Hindlimb muscle (tissue), 1 donor: ENCODE measurements at places on chromosomes 5 and 9. TPM values are rescaled to one million over a fixed set of nuclear protein-coding genes. Genes with fewer than 3 reads are reported as not detected.
A peak's percentile ranks its signal among the peaks of the same experiment; 100 is the strongest.

STK32A gene
- polyA plus RNA-seq, result 0.49 TPM

ENHO gene
- 4.3 TPM for polyA plus RNA-seq

PITX1 gene
- polyA plus RNA-seq, result 4.6 TPM

DNA sequence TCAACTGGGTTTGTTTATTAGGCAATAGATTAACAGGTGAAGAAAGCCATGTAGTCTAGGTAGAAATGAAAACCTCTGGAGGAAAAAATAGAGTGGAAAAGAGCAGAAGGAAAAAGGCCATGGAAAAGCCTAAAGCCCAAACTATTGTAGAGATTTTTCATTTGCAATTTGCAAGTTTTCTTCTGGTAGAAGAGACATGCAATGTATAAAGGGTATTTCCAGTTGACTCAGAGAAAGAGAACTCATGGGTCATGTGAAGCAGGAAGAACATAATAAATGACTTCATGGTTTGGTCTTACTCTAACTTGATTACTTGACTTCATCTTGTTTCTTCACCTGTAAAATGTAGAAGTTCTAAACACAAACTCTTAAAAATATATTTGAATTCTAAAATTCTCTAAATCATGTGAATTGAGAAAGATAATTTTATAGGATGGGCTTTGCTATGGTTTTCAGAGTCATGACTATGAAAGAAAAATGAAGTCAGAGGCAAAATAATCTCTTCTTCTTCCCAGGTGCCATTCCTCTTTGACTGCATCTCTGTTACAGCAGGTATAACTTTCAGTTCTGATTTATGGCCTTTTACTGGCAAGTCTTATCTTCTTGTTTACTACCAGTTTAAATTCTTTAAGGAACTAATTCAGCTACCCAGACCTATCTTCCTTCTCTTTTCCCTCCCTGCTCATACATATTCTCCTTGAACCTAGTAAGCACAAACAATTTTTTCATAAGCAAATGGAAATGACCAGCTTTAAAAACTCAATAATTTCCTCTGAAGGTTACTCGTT is 47.7 kb upstream of the TMC1 start:
- DNase-seq, result no peak

DNA sequence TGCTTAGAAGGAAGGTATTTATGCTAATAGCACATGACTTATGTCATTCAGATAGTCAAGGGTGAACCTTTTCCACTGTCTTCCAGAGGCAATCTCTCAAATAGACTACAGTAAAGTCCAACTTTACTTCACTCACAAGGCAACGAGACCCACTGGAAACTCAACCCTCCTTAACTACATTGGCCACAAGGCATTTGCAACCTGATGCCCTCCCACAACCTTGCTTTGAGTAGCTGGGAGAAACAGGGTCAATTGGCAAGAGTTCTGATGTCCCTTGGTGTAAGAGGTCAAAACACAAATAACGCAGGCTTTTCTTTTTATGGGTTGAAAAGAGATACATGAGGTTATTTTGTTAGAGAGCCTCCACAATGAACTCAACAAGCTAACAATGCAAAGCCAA is 6.1 kb downstream of the GAS1 start:
- DNase-seq, result no peak

DNA sequence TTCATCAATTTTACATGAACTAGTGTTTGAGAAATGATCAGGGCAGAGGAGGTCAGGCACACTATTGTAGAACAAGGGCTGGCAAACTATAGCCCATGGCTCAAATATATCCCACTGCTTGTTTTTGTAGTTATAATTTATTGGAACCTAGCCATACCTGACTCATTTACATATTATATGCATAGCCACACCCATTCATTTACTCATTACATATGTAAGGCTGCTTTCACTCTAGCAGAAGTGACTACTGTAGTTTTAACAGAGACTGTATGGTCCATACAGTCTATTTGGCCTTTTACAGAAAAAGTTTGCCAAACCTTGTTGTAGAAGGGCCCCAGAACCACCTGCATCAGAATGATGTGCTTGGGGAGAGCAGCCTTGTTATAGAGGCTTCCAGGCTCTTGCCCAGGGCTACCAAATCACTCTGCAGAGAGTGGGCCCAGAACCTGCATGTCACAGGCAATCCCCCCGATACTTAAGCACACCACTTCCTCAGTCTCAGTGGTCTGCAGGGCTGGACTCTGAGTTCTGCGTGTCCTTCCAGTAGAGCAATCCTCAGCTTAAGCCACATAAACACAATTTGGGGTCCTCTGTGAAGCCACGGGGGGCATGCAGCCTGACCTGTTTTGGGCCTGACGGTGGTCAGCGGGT is 6.7 kb downstream of the ANKS6 start:
- no peak for DNase-seq

DNA sequence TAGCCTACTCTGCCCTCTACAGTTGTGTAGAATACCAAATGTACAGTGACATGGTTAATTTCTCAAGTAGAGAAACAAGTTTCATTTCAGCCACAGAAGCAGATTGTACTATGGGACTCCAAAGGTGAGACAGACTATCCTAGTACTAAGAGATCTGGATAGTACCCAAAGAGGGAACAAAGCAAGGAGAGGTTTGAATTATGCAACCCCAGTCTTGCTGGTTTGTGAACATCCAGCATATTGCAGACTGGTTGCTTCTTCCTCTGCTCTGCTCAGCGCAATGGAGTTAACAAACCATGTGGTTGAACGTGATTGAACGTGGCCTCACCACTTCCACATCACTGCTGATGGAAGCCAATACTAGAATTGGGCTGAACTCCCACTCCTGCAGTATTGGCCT is 43.3 kb upstream of the ALDOB start:
- no peak for DNase-seq

GRCh38 chr5:181168595-181169118 is 21.3 kb downstream of the OR2V2 start:
- DNase-seq, result no peak

GRCh38 chr5:39236718-39237117 is 17.4 kb upstream of the FYB1 start:
- DNase-seq, result no peak

DNA sequence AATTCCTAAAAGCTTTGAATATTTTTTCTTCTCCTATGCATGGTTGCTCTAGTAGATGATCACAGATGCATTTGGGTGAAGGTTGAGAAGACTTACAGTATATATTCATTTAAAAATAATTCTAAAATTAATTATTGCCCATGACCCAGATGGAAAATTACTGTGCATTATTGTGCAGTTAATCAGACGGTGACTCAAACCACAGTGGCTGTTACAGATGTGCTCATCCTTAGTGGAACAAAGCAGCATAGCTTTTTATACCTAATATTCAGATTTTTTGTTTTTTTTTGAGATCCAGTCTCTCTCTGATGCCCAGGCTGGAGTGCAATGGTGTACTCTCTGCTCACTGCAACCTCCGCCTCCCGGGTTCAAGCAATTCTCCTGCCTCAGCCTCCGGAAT is 10.7 kb downstream of the OR2V1 start:
- no peak for DNase-seq

GRCh38 chr5:94692581-94692980 is 74.1 kb downstream of the SLF1 start:
- DNase-seq, result no peak

GRCh38 chr9:114524247-114524681 is 19.0 kb upstream of the WHRN start:
- DNase-seq, result peak; percentile 69

- no peak for DNase-seq
Observed at GRCh38 chr5:20033881-20034280, 45.9 kb upstream of the CDH18 start.
